ENCODE measurements at places on chromosomes 7 and 10.

GRCh38 chr10:46282842-46283574 lies 3.8 kb upstream of the ANTXRL start:
- no peak for DNase-seq

- no peak for DNase-seq
Measured at GRCh38 chr7:158442260-158442659, 145.4 kb downstream of the PTPRN2 start.

DNA sequence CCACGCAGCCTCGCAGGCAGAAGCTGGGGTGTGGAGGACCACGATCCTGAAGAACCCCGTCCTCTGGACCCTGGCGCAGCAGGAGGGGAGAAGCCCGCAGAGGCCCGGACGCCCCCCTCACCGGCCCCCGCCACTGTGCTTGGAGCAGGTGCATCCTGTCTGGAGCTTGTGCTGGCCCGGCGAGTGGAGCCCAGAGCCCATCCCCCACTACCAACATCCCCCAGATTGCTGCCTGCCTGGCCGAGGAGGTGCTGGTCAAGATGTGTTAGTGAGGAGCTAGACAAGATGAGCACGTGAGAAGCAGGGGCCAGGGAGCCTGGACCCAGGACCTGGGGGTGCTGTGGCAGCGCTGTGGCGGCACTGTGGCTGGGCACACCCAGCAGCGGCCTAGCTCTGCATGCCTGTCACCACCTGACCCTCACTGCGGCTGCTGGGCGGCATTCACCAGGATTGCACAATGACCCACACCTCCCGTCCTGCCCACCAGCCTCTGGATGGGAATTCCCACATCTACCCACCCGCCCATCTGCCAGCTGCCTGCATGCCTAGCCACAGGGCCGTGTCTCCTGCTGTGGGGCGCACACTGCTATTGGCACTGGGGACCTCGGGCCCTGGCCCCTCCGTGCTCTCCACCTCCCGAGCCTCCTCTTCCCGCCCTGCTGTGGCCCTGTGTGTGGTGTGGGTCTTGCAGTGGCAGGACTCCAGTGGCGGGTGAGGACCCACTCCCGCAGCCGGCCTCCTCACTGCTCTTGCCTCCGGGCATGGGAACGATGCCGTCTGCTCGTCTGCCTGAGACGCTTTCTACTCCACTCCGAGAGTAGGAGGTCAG lies 11.8 kb downstream of the GPR146 start:
- DNase-seq = no peak

DNA sequence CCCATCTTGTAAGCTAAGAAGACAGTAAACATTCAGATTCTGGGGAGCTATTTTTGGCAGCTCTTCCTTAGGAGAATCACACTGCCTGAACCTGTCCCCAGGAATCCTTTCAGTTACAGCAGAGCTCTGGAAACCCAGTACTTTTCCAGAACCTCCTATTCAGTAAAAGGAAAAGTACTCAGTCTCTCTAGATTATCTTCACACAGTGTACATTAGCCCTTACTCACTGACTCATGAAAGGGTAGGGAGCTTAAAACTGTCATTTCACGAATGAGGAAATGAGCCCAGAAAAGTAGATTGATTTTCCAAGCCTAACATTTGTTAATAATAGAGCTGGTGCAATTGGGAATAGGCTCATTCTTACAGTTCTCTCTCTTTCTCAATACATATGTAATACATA lies 3.9 kb upstream of the CNNM1 start:
- DNase-seq = no peak

- DNase-seq = no peak
Measured at GRCh38 chr7:53466371-53466770, 430.9 kb downstream of the POM121L12 start.

DNA sequence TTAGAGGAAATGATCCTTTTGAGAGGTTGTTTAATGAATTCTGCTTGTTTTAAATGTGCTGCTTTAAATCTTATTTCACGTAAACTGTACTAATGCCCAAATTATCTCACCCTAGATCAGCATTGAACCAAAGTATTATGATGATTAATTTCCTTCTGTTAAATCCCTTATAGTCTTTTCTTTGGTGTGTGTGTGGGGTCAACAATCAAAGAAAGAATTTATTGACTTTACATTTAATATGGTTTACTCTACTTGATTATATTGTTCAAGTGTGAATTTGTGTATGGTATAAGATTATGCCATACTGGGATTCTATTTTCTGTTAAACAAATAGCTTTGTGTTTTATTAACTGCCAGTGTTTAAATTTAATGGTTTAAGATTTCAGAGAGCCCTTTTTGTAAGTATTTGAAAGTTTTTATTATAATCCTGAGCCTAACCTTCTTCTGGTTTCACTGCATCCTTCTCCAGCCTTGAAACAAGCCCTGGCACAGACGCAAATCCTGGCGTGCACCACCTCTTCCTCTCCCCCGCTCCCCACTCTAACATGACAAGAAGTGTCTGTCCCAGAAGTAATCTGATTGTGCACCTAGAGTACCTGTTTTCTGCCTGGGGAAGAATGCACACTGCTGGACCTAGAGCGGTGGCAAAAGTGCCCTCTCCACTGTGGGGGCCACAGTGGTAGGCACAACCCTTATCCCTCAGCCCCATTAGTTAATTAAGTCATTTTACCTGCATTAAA lies 70.6 kb downstream of the KAT6B start:
- no peak for DNase-seq

DNA sequence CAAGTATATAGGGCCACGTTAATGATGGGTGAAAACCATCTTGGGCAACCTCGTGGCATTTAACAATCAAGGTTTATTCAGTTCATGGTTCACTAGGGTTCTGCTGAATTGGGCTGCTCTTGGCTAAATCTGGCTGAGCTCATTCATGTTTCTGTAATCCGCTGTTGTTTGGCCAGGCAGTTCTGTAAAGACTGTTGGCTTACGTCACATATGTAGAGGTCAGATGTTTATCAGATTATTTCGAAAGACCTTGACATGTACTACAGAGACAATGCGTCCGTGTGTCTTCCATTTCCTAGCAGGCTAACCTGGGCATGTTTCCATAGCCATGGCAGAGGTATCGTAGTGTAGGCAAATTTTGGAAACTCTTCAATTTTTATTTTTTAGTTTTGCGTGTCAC lies 190.0 kb upstream of the ZWINT start:
- no peak for DNase-seq

DNA sequence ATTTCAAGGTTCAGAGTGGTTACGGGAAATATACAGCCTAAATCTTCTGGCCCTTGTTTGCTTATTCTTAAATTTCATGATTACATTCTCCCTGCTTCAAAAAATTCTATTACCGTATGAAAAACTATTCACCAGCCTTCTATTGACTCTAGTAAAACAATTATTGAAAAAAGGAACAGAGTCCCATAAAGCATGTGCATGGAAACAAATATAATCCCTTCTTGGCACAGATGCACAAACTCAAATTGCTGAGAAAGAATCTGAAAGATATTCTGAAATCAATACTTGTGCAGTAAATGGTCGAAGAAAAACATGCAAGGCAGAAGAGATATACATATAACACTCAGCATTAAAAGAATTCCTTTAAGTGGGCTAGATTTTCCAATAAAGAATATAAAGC lies 83.6 kb downstream of the LRRN3 start:
- DNase-seq = no peak

DNA sequence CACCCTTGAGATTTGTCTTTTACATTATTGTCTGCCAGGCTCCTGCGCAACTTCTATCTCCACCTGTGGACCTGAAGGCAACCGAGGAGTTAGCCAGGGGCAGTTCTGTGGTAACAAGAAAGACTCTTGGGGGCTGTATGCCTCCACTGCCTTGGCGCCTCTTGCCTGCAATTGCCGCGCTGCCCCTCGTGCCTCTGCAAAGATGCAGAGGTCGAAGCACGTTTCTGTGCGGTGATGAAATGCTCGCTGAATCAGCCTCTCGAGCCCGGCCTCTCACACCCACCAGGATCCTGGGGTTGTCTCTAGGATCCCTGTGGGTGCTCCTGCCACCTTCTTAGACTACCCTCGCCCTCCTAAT lies 486 bp upstream of the LHFPL3 start:
- peak; percentile 57 for DNase-seq

DNA sequence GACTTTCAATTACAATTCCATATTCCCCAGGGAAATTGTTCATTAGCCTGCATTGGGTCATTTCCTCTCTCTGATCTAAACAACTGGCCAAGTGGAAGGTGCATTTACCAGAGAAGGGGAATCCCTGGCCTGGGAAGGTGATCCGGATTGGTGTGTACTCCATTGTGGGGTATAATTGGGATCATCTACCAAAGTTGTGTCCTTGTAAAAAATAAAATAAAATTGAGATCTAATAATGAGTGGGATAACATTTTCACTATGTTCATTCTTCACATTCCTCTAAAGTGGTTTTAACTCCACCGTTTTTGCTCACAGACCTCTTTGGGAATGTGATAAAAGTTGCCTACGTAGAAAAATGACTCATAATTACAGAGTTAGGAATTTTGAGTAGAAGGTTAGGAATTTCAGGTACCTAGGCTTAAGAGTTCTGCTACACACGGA lies 22.8 kb downstream of the ARL5B start:
- no peak for DNase-seq

GRCh38 chr7:158479664-158480025 lies 108.0 kb downstream of the PTPRN2 start:
- no peak for DNase-seq

- no peak for DNase-seq
Measured at GRCh38 chr7:668139-668931, 58.2 kb upstream of the DNAAF5 start.

GRCh38 chr10:118243907-118244306 lies 98.2 kb downstream of the FAM204A start:
- DNase-seq = no peak
